Bronchial epithelial cell (primary cell): ENCODE measurements at places on chromosomes 5 and 9. TPM values are rescaled to one million over a fixed set of nuclear protein-coding genes. Genes with fewer than 3 reads are reported as not detected.

DNA sequence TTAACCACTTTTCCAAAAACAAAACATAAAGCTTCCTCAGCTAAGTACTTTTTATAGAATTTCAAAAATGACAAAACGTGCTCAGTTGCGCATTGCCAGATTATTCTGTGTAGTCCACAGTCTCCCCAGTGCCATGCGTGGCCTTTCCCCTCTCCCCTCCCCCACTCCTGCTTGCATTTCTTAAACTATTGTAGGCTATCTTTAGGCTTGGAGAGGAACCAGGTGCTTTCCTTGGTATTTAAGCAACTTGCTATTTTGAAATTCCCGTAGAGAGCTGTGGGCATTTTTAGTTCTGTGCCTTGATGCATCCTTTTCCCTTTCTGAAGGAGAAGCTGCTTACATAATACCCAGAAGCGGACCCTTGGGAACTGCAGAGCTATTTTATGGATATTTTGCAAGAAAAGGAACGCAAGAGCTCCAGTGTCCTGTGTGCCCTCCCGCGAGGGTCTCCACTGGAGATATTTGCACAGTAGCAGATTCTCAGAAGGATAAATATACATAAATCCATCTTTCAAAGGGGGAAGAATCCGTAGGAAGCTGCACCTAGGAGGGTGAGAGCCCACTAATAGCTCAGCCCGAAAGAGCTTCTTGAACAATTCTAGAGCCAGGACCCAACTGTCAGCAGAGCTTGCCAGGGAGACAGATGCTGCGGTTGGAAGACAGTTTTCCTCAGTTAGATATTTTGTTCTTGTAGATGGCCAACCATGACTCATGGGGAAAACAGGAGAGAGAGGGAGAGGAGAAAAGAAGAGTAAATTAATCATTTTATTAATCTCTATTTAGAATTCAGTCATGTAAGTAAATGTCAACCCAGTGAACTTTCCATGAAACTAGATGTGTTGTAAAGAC, 1298.3 kb upstream of the WWC1 start:
- DNase-seq = no peak

DNA sequence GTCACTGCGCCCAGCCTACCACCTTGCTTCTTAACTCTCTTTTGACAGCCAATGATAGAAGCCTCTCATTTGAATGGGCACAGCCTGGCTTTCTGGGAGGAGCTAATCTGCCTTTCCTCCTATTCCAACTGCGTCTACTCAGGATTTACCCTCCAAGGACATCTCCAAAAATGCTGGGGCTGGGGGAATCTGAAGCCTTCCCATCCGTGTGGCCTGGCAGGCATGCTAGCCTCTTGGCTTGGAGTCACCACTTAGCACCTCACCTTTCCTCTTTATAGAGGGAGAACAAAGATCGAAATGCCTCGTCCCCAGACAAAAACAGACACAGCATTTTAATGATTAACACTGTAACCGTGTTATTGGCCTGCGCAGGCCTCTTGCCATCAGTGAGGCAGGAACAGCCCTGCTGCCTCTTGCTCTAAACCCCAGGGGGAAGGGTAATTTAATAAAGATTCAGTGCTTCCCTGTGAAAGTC, 108.2 kb upstream of the KLF4 start:
- no peak for DNase-seq

GRCh38 chr5:100537946-100538345, 2.8 kb downstream of the FAM174A start:
- no peak for DNase-seq

DNA sequence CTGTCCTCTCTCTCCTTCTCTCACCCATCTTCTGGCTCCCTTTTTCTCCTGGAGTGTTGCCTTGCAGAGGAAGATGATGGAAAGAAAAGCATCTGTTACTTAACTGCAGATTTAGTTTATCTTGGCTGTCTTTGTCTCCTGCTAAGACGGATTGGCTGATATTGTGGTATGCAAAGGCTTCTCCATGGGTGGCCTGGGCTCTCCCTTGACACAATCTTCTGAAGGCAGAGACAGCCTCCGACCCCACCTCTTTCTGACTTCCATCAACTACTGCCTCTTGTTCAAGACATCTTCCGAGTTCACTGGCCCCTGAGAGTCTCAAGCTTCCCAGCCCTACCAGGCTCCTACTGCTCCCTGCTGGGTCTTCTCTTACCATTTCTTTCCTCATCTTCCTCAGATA, 403.7 kb downstream of the LRRC70 start:
- DNase-seq = no peak

Gene TMEM232
- 0.51 and 0.79 TPM in 2 replicates for total RNA-seq
